HCEC 1CT (cell line): ENCODE measurements at places on chromosomes 16 and 17.

DNA sequence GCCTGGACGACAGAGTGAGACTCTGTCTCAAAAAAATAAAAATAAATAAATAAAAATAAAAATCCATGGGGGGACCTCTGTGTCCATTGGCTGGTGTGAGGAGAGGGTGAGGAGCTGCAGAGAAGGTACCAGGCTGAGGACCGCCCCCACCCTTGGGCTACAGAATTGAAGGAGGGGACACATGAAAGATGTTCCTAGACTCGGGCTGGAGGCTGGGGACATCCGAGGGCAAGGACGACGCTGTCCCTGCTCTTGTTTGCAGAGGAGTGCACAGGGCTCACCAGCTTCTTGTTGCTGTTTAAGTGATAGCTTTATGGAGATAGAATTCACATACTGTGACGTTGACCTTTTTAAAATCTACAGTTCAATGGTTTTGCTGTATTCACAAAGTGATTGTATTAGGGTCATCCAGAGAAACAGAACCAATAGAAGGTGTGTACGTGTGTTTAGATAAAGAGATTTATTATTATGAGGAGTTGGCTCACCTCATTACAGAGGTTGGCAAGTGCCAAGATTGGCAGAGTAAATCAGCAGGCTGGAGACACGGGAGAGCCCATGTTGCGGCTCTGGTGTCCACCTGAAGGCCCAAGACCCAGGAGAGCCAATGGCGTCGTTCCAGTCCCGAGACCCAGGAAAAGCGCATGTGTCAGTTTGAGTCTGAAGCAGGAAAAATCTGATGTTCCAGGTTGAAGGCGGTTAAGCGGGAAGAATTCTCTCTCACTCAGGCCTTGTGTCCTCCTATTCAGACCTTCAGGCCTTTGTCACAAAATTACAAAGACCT is 320.7 kb downstream of the SEC14L1 start:
- no peak for DNase-seq

DNA sequence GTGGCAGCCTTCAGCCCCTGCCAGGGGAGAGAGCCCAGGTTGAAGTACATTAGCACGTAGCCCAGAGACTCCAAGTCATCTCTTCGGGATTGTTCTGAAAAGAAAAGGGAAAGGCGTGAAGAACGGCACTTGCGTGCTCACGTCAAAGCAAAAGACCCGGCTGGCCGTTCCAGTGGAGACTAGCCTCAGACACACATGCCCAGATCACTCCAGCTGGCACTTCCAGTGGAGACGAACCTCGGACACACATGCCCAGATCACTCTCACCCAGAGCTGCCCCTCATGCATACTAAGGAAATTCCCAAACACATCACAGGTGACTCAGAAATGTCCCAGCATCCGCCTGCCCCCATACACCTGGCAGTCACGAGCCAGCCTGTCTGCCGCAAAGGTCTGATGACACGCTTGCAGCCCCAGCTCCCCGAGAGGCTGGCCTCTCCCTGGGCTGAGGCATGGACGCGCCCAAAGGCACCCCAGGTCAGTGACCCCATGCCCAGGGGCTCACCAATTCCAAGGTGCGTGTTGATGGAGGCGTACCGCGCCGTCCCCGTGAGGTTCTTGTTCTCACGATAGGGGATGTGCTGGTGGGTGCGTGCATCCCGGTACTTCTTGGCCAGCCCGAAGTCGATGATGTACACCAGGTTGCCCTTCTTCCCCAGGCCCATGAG is 20.9 kb downstream of the CSNK1D start:
- DNase-seq = no peak

GRCh38 chr17:42553161-42553818 is 567 bp downstream of the HSD17B1 start:
- no peak for DNase-seq

DNA sequence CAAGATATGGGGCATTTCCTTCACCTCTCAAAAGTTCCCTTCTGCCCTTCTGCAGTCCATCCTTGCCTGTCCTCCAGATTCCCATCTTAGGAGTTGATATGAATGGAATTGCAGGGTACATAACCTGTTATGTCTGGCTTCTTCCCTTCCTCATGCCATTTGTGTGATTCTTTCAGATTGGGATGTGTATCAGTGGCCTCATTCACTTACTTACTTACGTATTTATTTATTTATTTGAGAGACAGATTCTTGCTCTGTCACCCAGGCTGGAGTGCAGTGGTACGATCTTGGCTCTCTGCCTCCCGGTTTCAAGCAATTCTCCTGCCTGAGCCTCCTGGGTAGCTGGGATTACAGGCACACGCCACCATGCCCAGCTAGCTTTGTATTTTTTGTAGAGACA is 6.2 kb upstream of the TMEM94 start:
- no peak for DNase-seq

DNA sequence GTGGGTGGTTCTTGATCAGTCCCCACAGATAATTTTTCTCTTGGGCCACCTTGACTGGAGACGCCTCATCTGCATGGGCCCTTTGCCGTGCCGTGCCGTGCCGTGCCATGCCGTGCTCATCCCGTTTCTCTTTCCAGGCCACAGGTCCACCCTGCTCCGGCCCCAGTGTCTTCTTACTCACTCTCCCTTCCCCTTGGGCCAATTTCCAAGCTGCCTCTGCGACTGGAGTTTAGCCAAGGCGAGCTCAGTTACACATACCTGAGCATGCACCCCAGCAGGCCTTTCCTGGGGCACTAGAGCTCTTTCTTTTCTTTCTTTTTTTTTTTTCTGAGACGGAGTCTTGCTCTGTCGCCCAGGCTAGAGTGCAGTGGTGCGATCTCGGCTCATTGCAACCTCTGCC is 40.5 kb upstream of the MGAT5B start:
- no peak for DNase-seq

GRCh38 chr16:12740986-12741610 is 62.6 kb downstream of the CPPED1 start:
- no peak for DNase-seq

DNA sequence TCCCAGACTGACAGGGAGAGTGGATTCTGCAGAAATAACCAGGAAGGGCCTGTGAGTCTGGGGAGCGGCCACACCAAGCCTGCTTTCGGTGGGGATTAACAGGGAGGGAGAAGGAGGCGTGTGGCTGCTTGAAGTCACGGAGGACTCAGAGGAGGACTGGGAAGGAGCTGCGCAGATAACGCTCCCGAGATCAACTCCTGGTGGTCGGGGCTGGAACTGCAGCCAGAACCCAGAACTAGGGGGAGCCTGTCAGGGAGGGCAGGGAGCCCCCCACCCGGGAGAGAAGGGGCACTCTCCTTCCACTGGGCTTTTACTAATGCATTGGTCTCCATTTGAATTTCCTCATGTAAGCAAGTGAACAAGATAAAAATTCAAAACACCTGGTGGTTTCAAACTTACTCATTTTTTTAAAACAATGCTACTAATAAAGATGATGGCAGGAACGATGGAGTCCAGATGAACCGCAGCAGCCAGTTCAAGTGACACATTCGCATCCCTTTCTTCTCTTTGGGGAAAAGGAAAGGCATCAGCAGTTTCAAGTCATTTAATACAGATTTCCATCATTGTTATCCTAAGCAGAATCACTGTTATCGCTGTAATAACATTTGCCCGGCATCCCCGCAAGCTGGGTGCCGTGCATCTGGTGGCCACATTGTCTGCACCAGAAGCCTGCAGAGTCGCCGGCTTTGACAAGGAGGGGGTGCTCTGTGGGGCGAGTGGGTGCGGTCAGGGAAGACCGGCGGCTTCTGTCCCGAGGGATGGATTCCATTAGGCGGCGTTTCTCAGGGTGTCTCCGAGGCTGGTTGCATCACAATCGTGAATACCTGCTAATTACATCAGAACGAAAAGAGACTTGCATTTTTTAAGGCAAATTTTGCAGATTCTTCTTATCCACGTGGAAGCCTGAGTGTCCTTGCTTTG is 183.0 kb downstream of the FOXL1 start:
- DNase-seq = peak; percentile 37

DNA sequence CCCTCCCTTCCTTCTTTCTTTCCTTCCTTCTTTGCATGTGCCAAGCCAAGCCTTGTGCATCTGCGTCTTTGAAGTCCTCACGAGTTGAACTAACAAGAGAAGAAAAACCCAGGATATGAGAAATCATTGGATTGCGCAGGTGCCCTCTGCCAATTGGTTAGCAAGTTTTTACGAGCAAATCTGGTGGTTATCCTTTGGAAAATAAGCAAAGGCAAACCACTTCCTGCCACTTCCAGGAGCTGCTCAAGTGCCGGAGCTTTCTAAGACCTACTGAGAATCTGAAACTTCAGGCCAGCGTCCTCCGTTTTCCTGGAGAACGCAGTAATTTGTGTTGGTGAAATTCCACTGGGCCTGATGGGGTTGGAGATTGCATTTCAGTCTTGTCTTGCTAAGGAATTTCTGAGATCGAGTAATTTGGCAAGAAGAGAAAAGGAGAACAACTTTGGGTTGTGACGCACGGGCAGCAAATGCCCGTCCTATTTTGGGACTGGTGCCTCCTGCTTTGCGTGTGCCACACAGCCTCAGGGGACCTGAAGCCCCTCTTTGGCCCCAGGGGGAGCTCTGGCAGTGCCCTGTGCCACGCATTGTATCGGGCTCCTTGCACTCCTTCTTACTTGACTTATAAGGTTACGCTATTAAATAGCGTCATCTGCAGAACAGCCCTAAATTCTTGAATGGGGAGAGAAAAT is 56.4 kb downstream of the CMIP start:
- peak; percentile 58 for DNase-seq

- no peak for DNase-seq
These were observed 34.9 kb downstream of the ARHGAP17 start for GRCh38 chr16:24980077-24980793.

DNA sequence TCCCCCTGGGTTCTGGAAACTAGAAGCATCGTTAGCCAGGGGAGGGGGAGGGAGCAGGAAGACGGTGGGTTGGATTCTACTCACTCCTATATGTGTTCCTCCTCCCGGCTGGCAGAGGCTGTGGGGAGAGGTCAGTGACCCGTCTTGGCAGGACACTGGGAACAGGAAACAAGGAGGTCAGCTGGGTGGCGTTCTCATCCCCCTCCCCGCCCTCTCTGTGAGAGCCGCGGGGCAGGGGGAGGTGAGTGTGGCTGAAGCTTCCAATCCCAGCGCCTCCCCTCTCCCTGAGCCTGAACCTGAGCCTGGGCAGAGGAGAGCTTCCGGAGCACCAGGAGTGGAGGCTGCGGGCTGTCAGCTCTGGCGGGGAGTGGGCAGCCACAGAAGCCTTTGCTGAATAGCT is 12.5 kb downstream of the GPRC5C start:
- DNase-seq = no peak

DNA sequence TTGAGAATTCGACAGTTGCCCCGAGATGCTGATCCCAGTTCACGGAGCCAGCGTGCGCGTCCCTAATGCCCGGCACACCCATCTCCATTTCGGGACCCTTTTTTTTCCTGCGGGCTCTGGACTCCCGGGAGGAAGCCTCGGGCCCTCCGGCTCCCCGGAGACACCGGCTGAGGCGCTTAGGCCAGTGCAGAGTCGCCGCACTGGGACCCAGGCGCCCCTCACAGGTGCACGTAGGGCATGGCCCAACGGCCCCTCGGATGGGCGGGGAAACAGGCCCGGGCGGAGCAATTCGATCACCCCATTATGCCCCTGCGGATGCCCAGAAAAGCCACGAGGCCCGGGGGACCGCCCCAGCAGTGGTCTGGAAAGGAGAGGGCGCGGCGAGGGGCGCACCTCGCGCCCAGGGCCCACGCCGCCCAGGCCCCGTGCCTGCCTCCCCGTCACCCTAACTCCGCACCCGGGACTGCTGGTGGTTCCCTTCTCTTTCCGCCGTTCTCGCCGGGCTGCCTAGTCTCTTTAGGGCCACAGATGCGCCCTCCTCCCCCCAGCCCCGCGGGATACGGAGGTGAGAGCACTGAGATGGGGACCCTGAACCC is 18.5 kb upstream of the ZFHX3 start:
- DNase-seq = no peak

GRCh38 chr17:2068519-2069051 is 13.7 kb downstream of the HIC1 start:
- DNase-seq = peak; percentile 78

DNA sequence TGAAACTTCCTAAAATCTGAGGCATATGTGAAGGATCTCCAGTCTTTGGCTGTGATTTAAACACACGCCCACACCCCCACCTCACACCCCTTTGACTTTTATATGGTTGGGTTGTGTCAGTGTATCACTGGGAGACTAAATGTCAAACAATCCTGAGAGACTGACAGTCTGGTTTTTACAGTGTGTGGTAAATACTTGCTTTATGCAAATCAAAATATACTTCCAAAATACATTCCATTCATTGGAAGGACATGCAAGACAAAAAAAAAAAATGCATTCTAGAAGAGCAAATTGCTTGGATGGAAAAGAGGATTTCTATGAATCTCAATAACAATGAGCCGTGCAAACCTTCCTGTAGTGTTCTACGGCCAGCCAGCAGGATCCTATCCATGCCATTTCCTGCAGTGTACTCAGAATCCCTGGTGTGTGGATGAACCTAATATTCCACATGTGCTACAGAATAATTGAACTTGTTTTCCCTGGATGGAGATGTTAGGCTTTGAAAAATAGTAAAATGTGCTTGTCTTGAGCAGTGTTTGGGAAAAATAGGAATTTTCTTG is 602.1 kb upstream of the GOT2 start:
- no peak for DNase-seq

DNA sequence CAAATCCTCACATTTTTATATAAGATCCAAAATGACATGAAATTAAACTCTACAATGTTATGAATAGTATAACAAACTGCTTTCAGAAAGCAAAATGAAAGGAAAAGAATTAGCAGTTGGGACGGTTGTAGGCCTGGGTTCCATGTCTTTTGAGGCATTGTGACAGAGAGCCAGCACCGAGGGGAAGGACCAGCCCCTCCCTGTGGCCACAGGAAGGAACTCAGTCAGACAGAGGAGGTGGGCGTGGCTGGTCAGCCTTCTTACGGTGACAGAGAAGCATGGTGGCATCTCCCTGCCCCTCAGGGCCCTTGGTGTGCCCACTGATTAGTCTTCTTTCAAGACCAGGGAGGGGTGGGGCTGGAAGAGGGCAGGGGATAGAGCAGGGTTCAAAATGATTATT is 5.7 kb downstream of the ZNF319 start:
- DNase-seq = peak; percentile 26

DNA sequence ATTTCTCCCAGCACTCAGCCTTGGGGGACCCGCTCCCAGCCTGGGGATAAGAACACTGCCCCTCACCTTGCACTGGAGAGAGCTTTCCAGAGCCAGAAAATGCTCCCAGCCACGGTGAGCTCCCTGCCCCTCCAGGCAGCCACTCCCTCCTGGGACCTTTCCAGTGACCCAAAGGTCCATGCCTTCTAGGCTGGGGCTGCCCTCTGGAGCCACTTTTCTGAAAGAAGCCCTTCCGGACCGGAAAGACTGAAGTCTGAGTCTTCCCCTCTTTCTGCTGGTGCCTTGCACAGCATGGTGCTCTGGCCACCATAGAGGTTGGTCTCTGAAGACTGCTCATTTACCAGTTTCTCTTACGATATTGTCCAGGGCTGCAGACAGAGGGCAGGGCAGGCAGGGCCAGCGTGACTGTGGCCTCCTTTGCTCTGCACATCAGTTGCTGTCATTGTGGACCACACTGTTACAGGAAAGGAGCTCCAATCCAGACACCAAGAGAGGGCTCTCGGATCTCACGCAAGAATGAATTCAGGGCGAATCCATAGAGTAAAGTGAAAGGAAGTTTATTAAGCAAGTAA is 7.1 kb upstream of the ABCC12 start:
- DNase-seq = no peak
